Stimulated activated naive B cell treated with anti-CD40 and anti-IgM and Interleukin-4, amounts not matched to agents 10 μg/mL and 1 μg/mL and 100 μg/mL, for 72 hours (primary cell): ENCODE measurements at places on chromosomes 6 and 20.

- H3K4me3 ChIP-seq: no peak overlapping the region
- DNase-seq: no peak
- H3K27ac ChIP-seq: no peak overlapping the region
These were observed 86.4 kb upstream of the POU3F2 start for GRCh38 chr6:98747960-98748359.

GRCh38 chr20:34709831-34710567 is 5.9 kb downstream of the TP53INP2 start:
- DNase-seq: no peak
- H3K27me3 ChIP-seq: no peaks in the 10 kb centered on the region
- peaks cover 12% of the 10 kb centered on the region for H3K36me3 ChIP-seq
- H3K4me3 ChIP-seq: peak overlapping the region; percentile 93
- H3K27ac ChIP-seq: peak overlapping the region; percentile 92
- H3K4me1 ChIP-seq: peaks cover 35% of the 10 kb centered on the region

GRCh38 chr6:127539272-127539671 is 20.1 kb upstream of the MTCL3 start:
- H3K36me3 ChIP-seq: no peaks in the 10 kb centered on the region
- no peak overlapping the region for H3K27ac ChIP-seq
- H3K4me1 ChIP-seq: no peaks in the 10 kb centered on the region
- no peak overlapping the region for H3K4me3 ChIP-seq
- DNase-seq: no peak

DNA sequence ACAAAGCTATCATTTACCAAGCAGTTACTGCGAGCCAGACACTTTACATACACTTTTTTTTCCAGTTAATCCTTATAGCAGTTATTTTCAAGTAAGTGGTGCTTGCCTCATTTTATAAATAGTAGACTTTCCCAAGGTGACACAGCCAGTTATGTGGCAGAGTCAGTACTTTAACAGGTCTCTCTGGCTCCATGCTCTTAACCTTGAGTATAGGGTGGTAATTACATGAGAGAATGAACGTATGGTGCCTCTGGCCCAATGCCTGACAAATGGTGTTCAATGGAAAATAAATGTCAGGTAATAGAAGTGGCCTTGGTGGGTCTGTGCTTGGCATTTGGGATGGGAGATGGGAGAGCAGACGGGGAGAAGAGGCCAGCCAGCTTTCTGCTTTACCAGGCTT is 316.3 kb downstream of the SLC35F1 start:
- H3K4me1 ChIP-seq: no peaks in the 10 kb centered on the region
- no peak overlapping the region for H3K4me3 ChIP-seq
- no peak for DNase-seq
- H3K27ac ChIP-seq: no peak overlapping the region
- no peaks in the 10 kb centered on the region for H3K27me3 ChIP-seq

GRCh38 chr6:111481836-111482187 is 1.2 kb downstream of the REV3L start:
- H3K27ac ChIP-seq: peak overlapping the region; percentile 99
- no peaks in the 10 kb centered on the region for H3K27me3 ChIP-seq
- DNase-seq: no peak
- H3K36me3 ChIP-seq: peaks cover 9% of the 10 kb centered on the region

- H3K27me3 ChIP-seq: no peaks in the 10 kb centered on the region
- DNase-seq: no peak
- no peak overlapping the region for H3K4me3 ChIP-seq
- no peak overlapping the region for H3K27ac ChIP-seq
- H3K36me3 ChIP-seq: peaks cover 70% of the 10 kb centered on the region
- peaks cover 10% of the 10 kb centered on the region for H3K4me1 ChIP-seq
These were observed 35.2 kb downstream of the XRN2 start for GRCh38 chr20:21338291-21338690.

DNA sequence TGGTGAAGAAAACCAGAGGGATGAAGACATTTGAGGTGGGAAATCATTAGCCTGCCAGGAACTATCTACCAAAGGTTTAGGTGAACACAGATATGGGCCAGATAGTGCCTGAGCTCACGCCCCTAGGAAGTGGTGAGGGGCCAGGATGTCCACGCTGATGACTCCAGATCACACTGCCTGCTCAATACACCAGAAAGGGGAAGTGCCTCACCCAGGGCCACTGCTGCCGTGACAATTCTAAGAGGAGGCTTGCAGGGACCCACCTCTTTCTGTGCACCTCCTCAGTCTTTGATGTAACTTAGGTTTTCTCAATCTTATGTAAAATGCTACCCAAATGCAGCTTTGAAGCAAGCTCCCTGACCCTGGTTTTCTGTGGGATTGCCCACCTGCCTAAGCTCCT is 5.4 kb upstream of the RAB44 start:
- no peaks in the 10 kb centered on the region for H3K27me3 ChIP-seq
- H3K36me3 ChIP-seq: peaks cover 12% of the 10 kb centered on the region
- DNase-seq: peak; percentile 63
- peaks cover 58% of the 10 kb centered on the region for H3K4me1 ChIP-seq

DNA sequence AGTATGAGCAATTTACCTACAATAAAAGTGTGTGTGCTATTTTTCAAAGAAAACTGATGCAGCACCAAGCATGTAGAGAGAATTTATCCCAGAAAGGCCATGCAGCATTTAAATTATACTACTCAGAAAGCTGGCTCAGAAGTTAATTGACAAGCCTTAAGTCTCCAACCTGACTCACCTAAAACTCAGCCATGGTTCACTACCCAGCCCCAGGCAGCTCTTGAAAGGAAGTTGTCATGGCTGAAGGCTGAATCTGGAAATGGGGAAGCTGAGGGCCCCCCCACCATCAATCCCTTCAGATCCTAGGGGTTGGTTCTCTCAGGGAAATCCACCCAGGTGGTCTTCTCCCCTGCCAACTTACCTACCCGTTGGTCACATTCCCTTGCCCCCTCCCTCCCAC is 19.7 kb downstream of the PPIL6 start:
- no peak for DNase-seq
- H3K36me3 ChIP-seq: peaks cover 4% of the 10 kb centered on the region
- H3K4me1 ChIP-seq: peaks cover 11% of the 10 kb centered on the region
- no peak overlapping the region for H3K4me3 ChIP-seq
- no peaks in the 10 kb centered on the region for H3K27me3 ChIP-seq

GRCh38 chr6:100457311-100457990 is 7.3 kb downstream of the SIM1 start:
- H3K4me3 ChIP-seq: no peak overlapping the region
- DNase-seq: no peak
- H3K27me3 ChIP-seq: peaks cover 75% of the 10 kb centered on the region
- peaks cover 3% of the 10 kb centered on the region for H3K36me3 ChIP-seq

GRCh38 chr6:57224769-57225515 is 2.8 kb upstream of the RAB23 start:
- peaks cover 8% of the 10 kb centered on the region for H3K4me1 ChIP-seq
- DNase-seq: no peak
- no peak overlapping the region for H3K27ac ChIP-seq
- no peak overlapping the region for H3K4me3 ChIP-seq

- H3K4me3 ChIP-seq: no peak overlapping the region
- no peaks in the 10 kb centered on the region for H3K4me1 ChIP-seq
- H3K36me3 ChIP-seq: no peaks in the 10 kb centered on the region
These were observed 183.2 kb downstream of the DLL1 start for GRCh38 chr6:170107606-170108222.

GRCh38 chr20:1526310-1526709 is 31.2 kb downstream of the SIRPD start:
- DNase-seq: no peak
- H3K27me3 ChIP-seq: peaks cover 4% of the 10 kb centered on the region
- no peak overlapping the region for H3K27ac ChIP-seq
- H3K4me3 ChIP-seq: no peak overlapping the region
- H3K36me3 ChIP-seq: no peaks in the 10 kb centered on the region
- peaks cover 8% of the 10 kb centered on the region for H3K4me1 ChIP-seq

DNA sequence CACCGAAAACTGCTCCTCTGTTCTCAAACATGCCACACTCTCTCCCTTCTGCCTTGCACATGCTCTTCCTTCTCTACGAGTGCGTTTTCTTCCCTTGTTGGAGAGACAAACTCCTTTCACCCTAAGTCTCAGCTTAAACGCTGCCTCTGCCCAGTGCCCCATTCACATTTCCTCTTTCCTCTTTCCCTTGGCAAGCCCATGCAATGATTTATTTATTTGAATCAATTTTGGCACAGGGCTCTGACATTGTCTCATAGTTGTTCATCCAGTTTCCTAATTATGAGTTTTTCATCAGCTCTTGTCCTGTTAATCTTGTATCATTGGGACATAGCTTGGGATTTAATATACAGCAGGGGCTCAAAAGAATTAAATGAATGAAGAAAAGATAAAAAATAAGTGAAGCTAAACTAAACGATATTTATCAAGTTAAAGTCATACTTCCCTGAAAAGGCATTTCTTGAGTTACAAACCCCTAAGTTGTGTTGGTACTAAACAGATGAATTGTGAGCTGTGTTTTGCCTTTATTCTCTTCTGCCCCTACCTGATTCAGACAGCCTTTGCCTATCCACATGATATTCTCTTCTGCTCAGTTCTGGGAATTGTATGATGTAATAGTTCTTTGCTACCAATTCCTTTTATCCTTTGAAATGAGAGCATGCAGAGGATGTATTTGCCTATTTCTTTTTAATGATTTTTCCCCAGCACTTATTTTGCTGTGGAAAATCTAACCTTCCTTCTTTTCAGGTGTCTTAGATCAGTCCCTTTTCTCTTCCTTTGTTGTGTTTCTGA is 704.4 kb downstream of the UTRN start:
- no peak overlapping the region for H3K4me3 ChIP-seq
- DNase-seq: no peak
- no peaks in the 10 kb centered on the region for H3K4me1 ChIP-seq

GRCh38 chr20:51359947-51360346 is 182.6 kb downstream of the NFATC2 start:
- H3K36me3 ChIP-seq: peaks cover 11% of the 10 kb centered on the region
- peaks cover 38% of the 10 kb centered on the region for H3K27me3 ChIP-seq
- H3K27ac ChIP-seq: no peak overlapping the region
- no peak for DNase-seq

GRCh38 chr6:109295109-109295773 is 87.0 kb downstream of the CD164 start:
- no peak overlapping the region for H3K27ac ChIP-seq
- H3K36me3 ChIP-seq: no peaks in the 10 kb centered on the region
- DNase-seq: no peak
- H3K4me3 ChIP-seq: no peak overlapping the region
- peaks cover 20% of the 10 kb centered on the region for H3K27me3 ChIP-seq

- no peak overlapping the region for H3K27ac ChIP-seq
- H3K36me3 ChIP-seq: no peaks in the 10 kb centered on the region
- no peaks in the 10 kb centered on the region for H3K4me1 ChIP-seq
- no peaks in the 10 kb centered on the region for H3K27me3 ChIP-seq
- no peak overlapping the region for H3K4me3 ChIP-seq
- no peak for DNase-seq
These were observed 166.4 kb downstream of the EYA4 start for GRCh38 chr6:133407320-133408100.

- H3K27ac ChIP-seq: no peak overlapping the region
- no peaks in the 10 kb centered on the region for H3K36me3 ChIP-seq
- no peaks in the 10 kb centered on the region for H3K4me1 ChIP-seq
- DNase-seq: no peak
- no peaks in the 10 kb centered on the region for H3K27me3 ChIP-seq
These were observed 491.4 kb downstream of the CBLN4 start for GRCh38 chr20:55513954-55514353.

- DNase-seq: no peak
- no peak overlapping the region for H3K4me3 ChIP-seq
- H3K27ac ChIP-seq: no peak overlapping the region
- H3K27me3 ChIP-seq: peaks cover 24% of the 10 kb centered on the region
These were observed 540.6 kb downstream of the QKI start for GRCh38 chr6:163955096-163955495.

DNA sequence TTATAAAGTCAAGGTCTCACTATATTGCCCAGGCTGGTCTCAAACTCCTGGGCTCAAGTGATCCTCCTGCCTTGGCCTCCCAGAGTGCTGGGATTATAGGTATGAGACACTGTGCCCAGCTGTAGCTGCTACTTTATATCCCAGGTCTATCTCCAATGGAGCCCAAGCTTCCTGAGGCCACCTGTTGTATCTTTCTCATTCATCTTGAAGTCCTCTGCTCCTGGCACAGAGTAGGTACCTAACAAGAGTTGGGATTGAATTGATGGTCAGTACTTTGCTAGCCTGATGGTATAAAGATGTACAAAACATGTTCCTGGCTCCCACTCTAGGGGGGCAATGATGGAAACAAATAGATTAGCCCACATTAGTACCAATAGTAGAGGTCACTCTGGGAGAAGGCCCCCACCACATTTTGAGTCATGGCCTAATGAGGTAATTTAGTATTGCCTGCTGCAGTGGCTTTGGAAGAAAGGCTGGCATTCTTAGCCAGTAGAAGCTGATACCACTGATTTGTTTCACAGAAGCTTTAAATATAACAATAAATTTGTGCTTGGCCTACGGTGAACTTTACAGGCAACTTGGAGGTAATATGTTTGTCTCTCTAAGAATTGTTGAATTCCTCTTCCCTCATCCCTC is 5.4 kb downstream of the PTPN1 start:
- no peak for DNase-seq
- H3K36me3 ChIP-seq: peaks cover 44% of the 10 kb centered on the region
- peak overlapping the region; percentile 96 for H3K27ac ChIP-seq
- H3K4me3 ChIP-seq: peak overlapping the region; percentile 71

DNA sequence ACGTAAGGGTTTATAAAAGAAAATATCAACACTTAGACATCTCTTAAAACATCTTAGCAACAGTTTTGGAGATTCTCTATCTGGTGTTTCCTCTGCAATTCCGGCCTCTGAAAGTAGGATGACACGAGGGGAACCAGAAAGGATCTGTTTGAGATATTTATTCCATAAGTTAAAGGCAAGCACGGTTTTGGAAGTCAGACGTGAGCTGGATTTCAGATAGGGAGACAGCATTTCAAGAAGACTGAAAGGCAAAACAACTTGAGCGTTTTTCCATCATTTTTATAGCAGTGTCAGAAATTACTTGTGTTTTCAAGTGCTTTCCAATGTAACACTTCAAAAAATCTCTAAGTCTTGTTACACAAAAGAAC is 52.9 kb upstream of the BTN3A2 start:
- peaks cover 4% of the 10 kb centered on the region for H3K27me3 ChIP-seq
- peak overlapping the region; percentile 83 for H3K4me3 ChIP-seq
- H3K36me3 ChIP-seq: peaks cover 10% of the 10 kb centered on the region
- H3K4me1 ChIP-seq: peaks cover 38% of the 10 kb centered on the region

GRCh38 chr6:127381384-127381783 is 38.0 kb upstream of the ECHDC1 start:
- no peaks in the 10 kb centered on the region for H3K27me3 ChIP-seq
- no peaks in the 10 kb centered on the region for H3K36me3 ChIP-seq
- no peak overlapping the region for H3K27ac ChIP-seq
- no peak overlapping the region for H3K4me3 ChIP-seq
- peaks cover 10% of the 10 kb centered on the region for H3K4me1 ChIP-seq
- no peak for DNase-seq

- no peaks in the 10 kb centered on the region for H3K36me3 ChIP-seq
- H3K27me3 ChIP-seq: peaks cover 10% of the 10 kb centered on the region
- no peaks in the 10 kb centered on the region for H3K4me1 ChIP-seq
- no peak overlapping the region for H3K27ac ChIP-seq
- no peak for DNase-seq
These were observed 92.6 kb upstream of the SLC22A23 start for GRCh38 chr6:3549314-3549940.

DNA sequence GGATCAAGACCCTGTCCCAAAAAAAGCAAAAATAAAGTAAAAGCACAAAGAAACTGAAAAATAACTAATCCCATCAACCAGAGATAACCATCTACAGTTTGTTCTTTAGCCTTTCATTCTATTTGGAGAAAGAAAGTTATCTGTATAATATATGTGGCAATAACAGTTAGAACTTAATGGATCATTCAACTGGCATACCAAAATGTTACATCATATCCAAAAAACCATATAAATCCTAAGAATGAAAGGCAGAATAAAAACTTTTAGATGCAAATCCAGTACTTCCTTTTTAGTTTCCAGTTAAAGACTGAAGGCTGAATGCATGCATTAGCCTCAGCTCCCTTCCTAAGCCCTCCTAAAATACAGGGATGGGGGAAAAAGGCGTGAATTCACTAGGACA is 25.2 kb downstream of the ILRUN start:
- H3K27ac ChIP-seq: peak overlapping the region; percentile 89
- no peaks in the 10 kb centered on the region for H3K27me3 ChIP-seq
- H3K4me1 ChIP-seq: peaks cover 34% of the 10 kb centered on the region
- DNase-seq: no peak
